ENCODE measurements at places on chromosomes 1 and 21. TPM values are rescaled to one million over a fixed set of nuclear protein-coding genes. Genes with fewer than 3 reads are reported as not detected.

PLA2G2C gene
- not detected for total RNA-seq

TUFT1 gene
- total RNA-seq: 9.2 TPM

LEPROT gene
- 37.5 TPM for total RNA-seq

KRTAP11-1 gene
- not detected for total RNA-seq

GBP1 gene
- total RNA-seq: 0.14 TPM

TCP10L gene
- 0.95 TPM for total RNA-seq

ASCL5 gene
- total RNA-seq: 0.13 TPM

HES4 gene
- total RNA-seq: 22.0 TPM

ESPN gene
- total RNA-seq: 1.0 TPM

ETV3L gene
- not detected for total RNA-seq

PLA2G4A gene
- 9.2 TPM for total RNA-seq

MYBPH gene
- total RNA-seq: not detected

CYB5RL gene
- total RNA-seq: 3.7 TPM

HCN3 gene
- 4.5 TPM for total RNA-seq

RPL11 gene
- 1,410 TPM for total RNA-seq

SLFNL1 gene
- not detected for total RNA-seq

RGS16 gene
- 0.40 TPM for total RNA-seq

LCE3D gene
- total RNA-seq: 2.3 TPM

TTC39A gene
- 1.5 TPM for total RNA-seq

FABP3 gene
- total RNA-seq: not detected

CASP9 gene
- 5.0 TPM for total RNA-seq

FCRLA gene
- not detected for total RNA-seq

DIPK1A gene
- total RNA-seq: 8.6 TPM

Measured in A549 treated with Mapracorat at 1 μM for 4 hours (cell line).